Endodermal cell (in vitro differentiated cells): ENCODE measurements at places on chromosomes 7 and 10.
A peak's percentile ranks its signal among the peaks of the same experiment; 100 is the strongest.

DNA sequence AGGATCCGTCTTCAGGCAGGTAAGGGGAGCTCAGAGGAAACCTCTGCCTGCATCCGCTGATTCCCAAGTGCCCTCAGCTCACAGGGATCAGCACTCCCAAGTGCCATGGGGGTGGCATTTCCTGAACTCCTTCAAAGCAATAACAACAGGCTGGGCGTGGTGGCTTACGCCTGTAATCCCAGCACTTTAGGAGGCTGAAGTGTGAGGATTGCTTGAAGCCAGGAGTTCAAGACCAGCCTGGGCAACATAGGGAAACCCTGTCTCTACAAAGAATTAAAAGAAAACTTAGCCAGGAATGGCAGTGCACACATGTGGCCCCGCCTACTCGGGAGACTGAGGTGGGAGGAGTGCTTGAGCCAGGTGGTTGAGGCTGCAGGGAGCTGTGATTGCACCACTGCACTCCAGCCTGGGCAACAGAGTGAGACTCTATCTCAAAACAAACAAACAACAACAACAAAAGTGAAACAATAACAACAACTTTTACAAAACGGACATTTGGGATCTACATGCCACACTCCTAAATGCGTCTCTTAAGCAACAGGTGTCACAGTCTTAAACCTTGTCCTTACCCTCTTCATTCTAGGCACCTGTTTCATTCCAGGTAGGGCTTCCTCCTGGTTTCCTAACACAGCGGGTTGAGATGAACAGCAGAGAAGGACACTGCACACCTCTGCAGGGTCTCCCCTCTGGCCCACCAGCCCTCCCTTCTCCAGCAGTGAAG is 73.8 kb downstream of the PAXIP1 start:
- no peaks in the 10 kb centered on the region for H3K27me3 ChIP-seq
- no peak overlapping the region for H3K4me3 ChIP-seq
- H3K36me3 ChIP-seq = no peaks in the 10 kb centered on the region
- DNase-seq = no peak
- no peaks in the 10 kb centered on the region for H3K4me1 ChIP-seq

DNA sequence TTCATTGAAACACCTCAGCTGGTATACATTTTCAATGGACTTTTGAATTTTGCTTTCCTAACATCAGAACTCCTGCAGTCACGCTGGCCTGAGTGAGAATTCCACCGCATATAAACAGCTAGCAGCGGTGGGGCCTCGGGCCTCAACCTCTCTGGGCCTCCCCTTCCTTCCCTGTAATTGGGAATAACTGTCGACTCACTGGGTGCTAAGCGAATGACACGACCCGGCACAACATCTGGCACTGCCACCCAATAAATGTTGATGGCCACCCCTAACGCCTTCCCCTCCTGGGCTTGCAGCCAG is 670 bp downstream of the RCC1L start:
- H3K36me3 ChIP-seq = peaks cover 33% of the 10 kb centered on the region
- no peaks in the 10 kb centered on the region for H3K4me1 ChIP-seq
- DNase-seq = no peak
- H3K27ac ChIP-seq = peak overlapping the region; percentile 92
- peak overlapping the region; percentile 84 for H3K4me3 ChIP-seq

GRCh38 chr7:102064361-102065025 is 222.2 kb upstream of the SH2B2 start:
- peak; percentile 81 for DNase-seq
- H3K27ac ChIP-seq = no peak overlapping the region
- no peak overlapping the region for H3K4me3 ChIP-seq
- H3K4me1 ChIP-seq = peaks cover 12% of the 10 kb centered on the region
- H3K27me3 ChIP-seq = no peaks in the 10 kb centered on the region

- no peak overlapping the region for H3K4me3 ChIP-seq
- H3K27ac ChIP-seq = no peak overlapping the region
These were observed 22.4 kb upstream of the IFIT1B start for GRCh38 chr10:89355394-89355931.

DNA sequence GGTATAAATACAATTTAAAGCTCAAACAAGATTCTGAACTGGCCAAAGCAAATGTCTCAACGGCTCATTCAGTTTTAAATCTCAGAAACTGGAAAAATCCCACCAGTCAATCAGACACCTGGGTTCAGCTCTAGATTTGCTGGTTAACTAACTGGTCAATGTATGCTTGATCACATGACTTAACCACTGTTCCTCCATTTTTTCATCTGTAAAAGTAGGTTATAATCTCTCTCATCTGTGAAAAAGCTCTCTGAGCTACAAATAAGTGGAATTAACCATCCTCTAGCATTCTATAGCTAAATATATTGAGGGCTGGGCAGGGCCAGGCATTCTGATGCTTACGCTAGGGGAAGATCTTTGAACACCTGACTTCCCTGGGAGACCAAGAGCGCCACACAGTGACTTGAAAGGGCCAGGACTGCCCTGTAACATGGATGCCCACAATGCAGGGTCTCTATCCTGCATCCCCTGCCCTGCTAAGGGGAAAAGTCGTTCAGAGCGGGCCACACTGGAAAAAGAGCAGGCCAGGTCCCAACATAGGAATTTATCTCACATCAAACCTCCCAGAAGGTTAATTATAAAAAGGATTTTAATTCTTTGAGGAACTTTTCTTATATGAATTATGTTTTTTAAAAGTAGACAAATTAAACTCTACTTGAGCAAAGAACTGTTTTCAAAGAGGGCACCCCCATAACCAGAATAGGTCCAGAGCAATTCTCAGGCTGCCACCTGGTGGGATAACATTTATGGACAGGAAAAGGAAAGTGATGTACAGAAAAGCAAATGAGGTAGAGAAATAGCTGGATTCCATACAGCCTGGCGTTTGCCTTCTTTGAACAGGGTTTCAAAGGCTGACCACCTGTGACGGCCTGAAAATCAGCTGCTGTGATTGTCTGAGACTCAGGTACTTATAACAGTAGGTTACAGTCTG is 1.8 kb downstream of the RP9 start:
- peaks cover 7% of the 10 kb centered on the region for H3K4me1 ChIP-seq
- no peaks in the 10 kb centered on the region for H3K27me3 ChIP-seq
- no peak overlapping the region for H3K27ac ChIP-seq
- H3K4me3 ChIP-seq = peak overlapping the region; percentile 95
- peak; percentile 86 for DNase-seq

DNA sequence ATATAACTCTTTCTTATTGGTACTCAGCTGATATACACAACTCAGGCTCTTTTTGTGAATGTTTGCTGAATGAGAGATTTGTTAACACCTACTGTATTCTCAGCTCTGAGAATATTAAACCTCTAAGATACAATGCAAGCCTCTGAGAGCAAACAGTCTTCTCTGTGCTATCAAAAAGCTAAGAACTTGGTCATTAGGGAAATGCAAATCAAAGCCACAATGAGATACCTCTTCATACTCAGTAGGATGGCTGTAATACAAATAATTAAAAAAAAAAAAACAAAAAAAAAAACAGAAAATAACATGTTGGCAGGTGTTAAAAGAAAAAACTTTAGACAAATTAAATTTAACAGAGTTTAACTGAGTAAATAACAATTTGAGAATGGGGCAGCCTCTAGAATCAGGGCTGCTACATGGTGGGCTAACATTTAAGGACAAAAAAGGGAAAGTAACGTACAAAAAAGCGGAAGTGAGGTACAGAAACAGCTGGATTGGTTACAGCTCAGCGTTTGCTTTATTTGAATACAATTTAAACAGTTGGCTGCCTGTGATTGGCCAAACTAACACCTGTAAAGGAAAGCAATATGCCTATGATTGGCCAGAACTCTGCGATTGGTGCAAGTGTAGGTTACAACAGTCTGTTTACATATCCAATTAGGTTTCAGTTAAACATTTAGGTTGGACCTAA is 14.8 kb upstream of the MTURN start:
- DNase-seq = no peak
- H3K27me3 ChIP-seq = no peaks in the 10 kb centered on the region
- H3K27ac ChIP-seq = no peak overlapping the region
- H3K4me3 ChIP-seq = no peak overlapping the region
- peaks cover 12% of the 10 kb centered on the region for H3K4me1 ChIP-seq

DNA sequence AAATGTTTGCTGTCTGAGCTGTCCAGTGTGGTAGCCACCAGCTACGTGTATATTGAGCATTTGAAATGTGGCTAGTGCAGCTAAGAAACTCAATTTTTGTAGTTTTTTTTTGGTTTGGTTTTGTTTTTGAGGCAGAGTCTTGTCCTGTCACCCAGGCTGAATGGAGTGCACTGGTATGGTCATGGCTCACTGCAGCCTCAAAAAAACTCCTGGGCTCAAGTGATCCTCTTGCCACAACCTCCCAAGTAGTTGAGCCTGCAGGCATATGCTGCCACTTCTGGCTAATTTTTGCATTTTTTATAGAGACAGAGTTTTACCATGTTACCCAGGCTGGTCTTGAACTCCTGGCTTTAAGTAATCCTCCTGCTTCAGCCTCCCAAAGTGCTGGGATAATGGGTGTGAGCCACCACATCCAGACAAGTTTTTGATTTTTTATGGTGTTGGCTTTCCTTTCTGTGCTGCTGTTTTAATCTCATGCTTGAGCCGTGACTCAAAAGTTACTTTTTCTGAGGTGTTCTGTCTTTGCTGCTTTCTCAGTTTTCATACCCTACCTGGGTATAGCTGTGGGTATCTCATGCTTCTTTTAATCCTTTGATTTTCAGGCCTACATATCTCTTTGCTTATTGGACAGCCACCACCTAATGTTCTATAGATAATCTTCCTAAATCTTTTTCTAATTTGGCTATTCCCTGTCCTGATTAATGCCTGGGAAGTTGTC is 16.0 kb downstream of the WAC start:
- no peak overlapping the region for H3K4me3 ChIP-seq
- no peaks in the 10 kb centered on the region for H3K27me3 ChIP-seq
- no peak for DNase-seq
- H3K27ac ChIP-seq = no peak overlapping the region
- H3K36me3 ChIP-seq = peaks cover 98% of the 10 kb centered on the region
- H3K4me1 ChIP-seq = no peaks in the 10 kb centered on the region

DNA sequence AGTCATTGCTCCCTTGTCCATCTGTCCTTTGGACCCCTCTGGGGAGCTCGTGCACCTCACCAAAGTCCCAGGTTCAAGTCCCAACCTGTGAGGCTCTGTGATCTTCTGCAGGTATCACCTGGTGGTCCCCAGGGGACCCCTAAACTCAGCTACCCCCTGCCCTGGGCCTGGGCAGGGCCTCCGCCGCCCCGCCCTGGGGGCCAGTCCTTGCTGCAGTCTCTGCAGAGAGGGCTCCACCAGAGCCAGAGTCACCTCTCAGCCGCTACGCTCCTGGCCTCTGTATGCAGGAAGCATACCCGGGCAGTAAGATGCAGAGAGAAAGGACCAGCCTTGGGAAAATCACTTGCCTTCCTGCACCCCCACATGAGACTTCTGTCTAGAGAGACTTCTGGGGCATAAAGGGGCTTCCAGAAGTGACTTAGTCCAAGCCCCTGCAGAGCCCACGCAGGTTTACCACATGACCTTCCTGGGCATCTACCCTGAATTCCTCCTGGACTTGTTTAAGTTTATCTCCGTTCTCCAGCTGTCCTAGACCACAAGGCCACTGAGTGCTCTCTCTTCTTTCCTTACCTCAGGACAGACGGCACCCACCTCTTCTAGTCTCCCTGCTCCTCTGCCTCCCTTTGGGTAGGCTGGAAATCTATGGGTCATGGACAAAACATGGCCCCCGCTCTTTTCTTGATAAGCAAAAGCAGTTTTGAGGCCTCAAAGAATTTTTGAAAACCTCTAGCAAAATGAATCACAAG is 21.2 kb downstream of the CALML5 start:
- peak; percentile 41 for DNase-seq
- no peak overlapping the region for H3K4me3 ChIP-seq

GRCh38 chr7:11212080-11212711 is 238.5 kb downstream of the PHF14 start:
- no peak overlapping the region for H3K4me3 ChIP-seq
- H3K4me1 ChIP-seq = no peaks in the 10 kb centered on the region
- H3K36me3 ChIP-seq = no peaks in the 10 kb centered on the region
- DNase-seq = peak; percentile 79
- H3K27me3 ChIP-seq = no peaks in the 10 kb centered on the region

- peaks cover 7% of the 10 kb centered on the region for H3K4me1 ChIP-seq
- peaks cover 14% of the 10 kb centered on the region for H3K27me3 ChIP-seq
- no peak overlapping the region for H3K4me3 ChIP-seq
- no peaks in the 10 kb centered on the region for H3K36me3 ChIP-seq
These were observed 31.0 kb upstream of the MXI1 start for GRCh38 chr10:110176141-110177030.

DNA sequence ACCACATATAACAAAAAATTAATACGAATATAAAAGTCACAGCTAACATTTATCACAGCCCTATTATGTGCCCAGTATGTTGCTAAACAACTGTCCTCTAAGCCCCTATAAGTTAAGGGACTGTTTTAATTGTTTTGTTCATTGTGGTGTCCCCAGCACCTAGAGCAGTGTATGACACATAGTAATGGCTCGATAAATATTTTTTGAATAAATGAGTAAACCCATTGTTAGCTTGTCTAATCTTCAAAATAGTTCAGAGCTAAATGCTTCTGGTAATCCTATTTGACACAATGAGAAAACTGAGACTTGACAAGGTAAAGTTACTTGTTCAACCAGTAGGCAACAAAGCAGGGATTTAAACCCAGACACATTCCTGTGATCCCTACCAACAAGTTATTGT is 78.4 kb upstream of the NEUROD6 start:
- no peak for DNase-seq
- no peak overlapping the region for H3K27ac ChIP-seq
- H3K36me3 ChIP-seq = no peaks in the 10 kb centered on the region
- H3K27me3 ChIP-seq = no peaks in the 10 kb centered on the region
- peaks cover 4% of the 10 kb centered on the region for H3K4me1 ChIP-seq

DNA sequence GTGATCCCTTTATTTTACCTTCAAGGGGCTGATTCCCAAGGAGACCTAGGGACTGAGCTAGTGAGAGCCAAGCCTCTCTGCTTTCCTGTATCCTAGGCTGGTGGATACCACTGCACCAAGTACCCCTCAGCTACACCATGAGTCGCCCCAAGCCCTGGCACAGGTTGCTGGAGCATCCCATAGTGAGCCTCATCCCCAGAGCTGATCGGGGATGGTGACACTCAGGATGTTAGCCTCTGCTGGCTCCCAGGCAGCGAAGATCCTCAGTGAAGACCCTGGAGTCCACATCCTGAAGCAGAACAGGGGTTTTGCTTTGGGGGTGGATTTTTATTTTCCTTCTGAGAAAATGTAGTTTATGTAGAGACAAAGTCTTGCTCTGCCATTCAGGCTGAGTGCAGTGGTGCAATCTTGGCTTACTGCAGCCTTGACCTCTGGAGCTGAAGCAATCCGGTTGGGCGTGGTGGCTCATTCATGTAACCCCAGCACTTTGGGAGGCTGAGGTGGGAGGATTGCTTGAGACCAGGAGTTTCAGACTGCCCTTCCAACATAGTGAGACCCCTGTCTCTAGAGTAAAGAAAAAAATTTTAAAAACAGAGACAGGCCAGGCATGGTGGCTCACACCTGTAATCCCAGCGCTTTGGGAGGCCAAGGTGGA is 12.5 kb upstream of the ZNF212 start:
- H3K27ac ChIP-seq = no peak overlapping the region
- H3K36me3 ChIP-seq = peaks cover 5% of the 10 kb centered on the region
- DNase-seq = no peak
- no peak overlapping the region for H3K4me3 ChIP-seq
- no peaks in the 10 kb centered on the region for H3K4me1 ChIP-seq

- no peak overlapping the region for H3K27ac ChIP-seq
- no peak overlapping the region for H3K4me3 ChIP-seq
- DNase-seq = no peak
- no peaks in the 10 kb centered on the region for H3K36me3 ChIP-seq
These were observed 58.3 kb upstream of the NANOS1 start for GRCh38 chr10:118971187-118971586.

GRCh38 chr10:112226439-112227248 is 43.1 kb upstream of the GPAM start:
- H3K36me3 ChIP-seq = no peaks in the 10 kb centered on the region
- no peak for DNase-seq
- H3K4me1 ChIP-seq = peaks cover 2% of the 10 kb centered on the region
- H3K27ac ChIP-seq = no peak overlapping the region
